ENCODE measurements at places on chromosomes 6 and 20. TPM values are rescaled to one million over a fixed set of nuclear protein-coding genes. Genes with fewer than 3 reads are reported as not detected.

DNA sequence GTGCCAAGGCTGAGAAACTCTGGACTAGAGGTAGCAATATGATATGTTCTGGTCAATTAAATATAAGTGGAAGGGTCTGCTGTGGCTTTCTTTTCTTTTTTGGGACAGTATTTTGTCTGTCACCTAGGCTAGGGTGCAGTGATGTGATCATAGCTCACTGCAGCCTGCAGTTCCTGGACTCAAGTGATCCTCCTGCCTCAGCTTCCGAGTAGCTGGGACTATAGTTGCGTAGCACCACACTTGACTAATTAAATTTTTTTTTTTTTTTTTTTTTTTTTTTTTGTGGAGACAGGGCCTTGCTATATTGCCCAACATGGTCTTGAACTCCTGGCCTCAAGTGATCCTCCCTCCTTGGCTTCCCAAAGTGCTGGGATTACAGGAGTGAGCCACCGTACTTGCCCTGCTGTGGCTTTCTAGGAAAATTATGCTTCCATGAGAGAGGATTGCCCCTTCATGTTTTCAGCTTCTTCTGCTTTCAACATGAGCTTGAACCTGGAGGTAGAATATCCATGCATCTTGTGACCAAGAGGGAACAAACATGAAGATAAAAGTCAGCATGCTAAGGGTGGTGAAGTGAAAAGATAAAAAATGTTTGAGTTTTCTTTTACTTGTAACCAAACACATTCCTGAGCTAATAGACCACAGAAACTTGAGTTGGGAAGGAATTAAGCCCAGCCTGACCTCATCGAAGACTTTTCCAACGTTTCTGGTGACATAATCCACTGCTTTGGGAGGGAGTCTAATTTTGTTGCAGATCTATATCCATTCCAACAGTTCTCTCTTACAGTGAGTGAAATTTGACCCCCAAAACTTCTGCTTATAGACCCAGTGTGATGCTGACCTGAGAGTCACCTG, 75.1 kb downstream of the CARMIL1 start:
- DNase-seq: no peak

- no peak for DNase-seq
Measured at GRCh38 chr20:5910186-5910585, 40.1 kb downstream of the TRMT6 start.

DNA sequence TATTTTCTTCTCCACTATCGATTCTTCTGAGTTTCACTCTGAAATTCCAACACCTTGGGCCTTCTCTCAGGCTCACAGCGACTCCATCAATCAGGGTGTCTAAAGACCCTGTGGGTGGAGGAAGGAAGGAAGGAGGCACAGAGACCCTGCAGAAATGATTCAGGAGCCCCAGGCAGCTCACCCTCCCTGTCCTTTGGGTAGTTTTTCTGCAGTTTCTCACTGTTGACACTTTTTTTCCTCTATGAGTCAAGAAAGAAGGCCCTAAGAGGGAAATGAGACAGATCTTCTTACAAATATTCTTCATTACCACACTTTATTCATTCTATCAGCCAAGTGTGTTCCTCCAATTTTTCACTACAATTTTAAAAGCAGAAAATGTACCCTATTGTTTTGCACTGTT, 34.2 kb upstream of the TBXT start:
- DNase-seq: no peak

DNA sequence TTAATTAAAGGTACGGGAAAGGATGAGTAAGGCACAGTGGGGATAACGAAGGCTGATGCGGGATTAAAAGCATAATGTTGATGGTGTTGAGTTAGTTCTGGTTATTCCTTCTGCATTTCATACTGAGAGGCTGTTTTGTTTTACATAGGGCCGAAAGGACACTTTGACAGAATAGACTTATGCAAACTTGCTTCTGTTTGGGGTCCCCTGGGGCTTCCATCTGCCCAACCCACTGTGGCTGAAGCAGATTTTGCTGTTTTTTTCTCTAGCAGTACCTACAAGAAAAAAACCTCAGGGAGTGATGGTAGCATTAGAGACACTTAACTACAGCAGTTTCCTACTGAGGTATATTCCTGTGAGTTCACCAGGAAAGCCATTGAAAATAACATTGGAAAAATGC, 136.1 kb upstream of the SUPT3H start:
- DNase-seq: no peak

- no peak for DNase-seq
Measured at GRCh38 chr6:150068151-150068550, 770 bp downstream of the ULBP3 start.

DNA sequence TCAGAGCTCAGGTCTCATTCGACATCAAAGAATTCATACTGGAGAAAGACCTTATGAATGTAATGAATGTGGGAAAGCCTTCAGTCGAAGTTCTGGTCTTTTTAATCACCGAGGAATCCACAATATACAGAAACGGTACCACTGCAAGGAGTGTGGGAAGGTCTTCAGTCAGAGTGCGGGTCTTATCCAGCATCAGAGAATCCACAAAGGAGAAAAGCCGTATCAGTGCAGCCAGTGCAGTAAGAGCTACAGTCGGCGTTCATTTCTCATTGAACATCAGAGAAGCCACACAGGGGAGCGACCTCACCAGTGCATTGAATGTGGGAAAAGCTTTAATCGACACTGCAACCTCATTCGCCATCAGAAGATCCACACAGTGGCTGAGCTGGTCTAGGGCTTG, 7.7 kb downstream of the ZSCAN9 start:
- no peak for DNase-seq

- no peak for DNase-seq
Measured at GRCh38 chr6:370555-370954, 21.0 kb upstream of the IRF4 start.

- no peak for DNase-seq
Measured at GRCh38 chr6:10831609-10832008, 6.7 kb downstream of the MAK start.

GRCh38 chr6:155880900-155881299, 425.3 kb upstream of the NOX3 start:
- no peak for DNase-seq

DNA sequence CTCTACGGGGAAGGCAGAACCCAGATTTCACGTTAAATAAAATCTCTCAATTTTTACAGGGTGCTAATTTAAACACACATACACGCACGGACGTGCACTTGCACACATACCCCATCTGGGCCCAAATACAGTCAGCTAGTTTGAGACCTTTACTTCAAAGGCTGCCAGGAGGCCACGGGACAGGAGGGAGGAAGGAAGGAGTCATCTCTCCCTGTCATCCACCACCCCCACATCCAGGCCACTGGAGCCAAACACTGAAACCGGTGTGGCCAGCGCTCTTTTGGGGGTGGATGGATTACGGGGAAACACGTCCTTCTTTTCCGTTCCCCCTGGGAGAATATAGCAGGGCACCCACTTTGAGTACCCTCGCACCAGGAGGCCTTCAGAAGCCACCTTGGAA, 60.1 kb downstream of the ZNF831 start:
- DNase-seq: no peak

- no peak for DNase-seq
Measured at GRCh38 chr6:124432620-124433019, 529.6 kb upstream of the RNF217 start.

DNA sequence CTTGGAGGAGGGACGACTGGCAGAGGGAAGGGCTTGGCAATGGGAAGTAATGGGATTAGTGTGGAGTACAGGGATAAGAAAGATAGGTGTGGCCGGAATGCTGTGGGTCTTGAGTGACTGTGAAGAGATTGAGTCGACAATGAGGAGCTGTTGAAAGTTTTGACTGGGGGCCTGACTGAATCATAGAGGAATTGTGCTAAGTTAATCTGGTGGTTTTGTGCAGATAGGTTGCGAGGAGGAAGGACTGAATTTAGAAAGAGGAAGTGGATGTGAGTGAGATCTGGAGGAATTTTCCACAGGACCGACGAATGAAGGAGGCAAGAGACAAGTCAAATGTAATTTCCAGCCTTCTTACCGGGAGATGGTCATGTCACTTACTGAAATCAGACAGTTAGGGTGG, 143.9 kb upstream of the RALGAPA2 start:
- DNase-seq: no peak

GRCh38 chr6:125839879-125840278, 49.1 kb downstream of the NCOA7 start:
- DNase-seq: no peak

DNA sequence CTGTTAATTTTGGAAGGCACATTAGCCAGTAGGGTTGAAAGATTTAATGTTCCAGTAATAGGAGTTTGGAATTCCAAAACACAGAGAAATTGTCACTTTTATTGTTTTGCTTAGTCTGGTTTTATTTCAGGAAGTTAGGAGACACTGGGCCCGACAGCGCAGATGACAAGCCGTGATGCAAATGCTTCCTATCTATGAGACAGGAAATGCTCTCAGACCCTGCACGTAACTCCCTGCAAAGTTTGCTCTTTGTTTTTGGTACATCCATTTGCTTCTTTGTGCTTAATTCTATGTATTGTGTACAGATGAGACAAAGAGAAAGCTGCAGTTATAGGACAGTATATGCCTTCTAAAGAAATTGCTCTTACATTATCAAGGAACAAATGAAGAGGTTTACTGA, 201.6 kb upstream of the SGK1 start:
- no peak for DNase-seq

DNA sequence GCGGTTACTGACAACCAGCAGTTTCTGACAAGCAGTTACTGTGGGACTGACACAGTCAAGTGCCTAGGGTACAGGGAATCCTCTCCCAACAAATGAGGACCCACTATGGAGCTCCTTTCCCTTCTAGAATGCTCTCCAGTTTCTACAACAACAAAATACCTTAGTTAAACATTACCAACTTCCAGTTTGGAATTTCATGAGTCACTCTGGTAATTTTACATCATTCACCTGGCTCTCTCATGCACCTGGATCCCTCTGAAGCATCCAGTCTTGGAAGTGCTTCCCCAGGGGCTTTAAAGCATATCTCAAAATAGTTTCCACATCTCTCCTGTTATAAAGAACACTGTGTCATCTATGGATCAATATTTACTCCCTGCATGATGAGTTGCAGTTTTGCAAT, 286.7 kb upstream of the SPTLC3 start:
- no peak for DNase-seq

GRCh38 chr20:20440886-20441658, 73.2 kb downstream of the INSM1 start:
- no peak for DNase-seq

- DNase-seq: no peak
Measured at GRCh38 chr6:26159357-26160273, 72.4 kb downstream of the HFE start.

DNA sequence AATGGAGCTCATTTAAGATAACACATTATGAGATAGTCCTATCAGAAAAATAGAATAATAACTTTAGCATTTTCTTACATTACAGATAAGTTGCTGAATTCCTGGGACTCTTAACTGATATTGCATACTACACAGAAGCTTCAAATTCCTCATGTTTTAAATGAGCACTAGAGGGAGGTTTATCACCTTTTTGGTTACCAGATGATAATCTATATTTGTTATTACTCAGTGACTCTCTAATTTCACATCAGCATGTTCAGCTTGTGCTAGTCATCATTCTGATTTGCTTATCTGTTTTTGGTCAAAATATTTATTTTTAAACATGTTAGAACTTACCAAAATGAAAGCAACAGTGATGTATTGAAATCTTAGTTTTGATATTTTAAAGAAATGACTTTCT, 20.5 kb upstream of the GJA10 start:
- DNase-seq: no peak

Gene TJAP1
- total RNA-seq: 30.9 TPM
